Left renal pelvis (tissue), 4 donors: ENCODE measurements at places on chromosomes 16 and 17. TPM values are rescaled to one million over a fixed set of nuclear protein-coding genes. Genes with fewer than 3 reads are reported as not detected.

DNA sequence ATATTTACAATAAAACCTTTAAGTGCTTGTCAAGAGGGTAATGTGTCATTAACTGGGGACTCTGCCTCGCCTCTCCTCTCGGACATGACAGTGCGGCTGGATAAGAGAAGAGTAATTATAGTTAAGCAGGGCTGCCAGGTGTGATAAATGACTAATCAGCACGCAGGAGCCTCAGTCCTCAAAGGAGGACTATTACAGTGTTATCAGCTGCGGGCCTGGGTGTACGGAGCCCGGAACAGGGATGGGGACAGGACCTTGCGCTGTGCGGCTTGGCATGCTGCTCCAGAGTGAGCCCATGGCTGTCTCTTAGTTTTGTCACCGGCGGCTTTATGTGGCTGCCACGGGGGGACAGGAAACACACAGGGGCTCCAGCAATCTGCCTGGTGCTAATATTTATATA lies 607.2 kb downstream of the MAF start:
- DNase-seq, result no peak

- no peak for DNase-seq
Measured at GRCh38 chr17:11948789-11949188, 48.5 kb downstream of the ZNF18 start.

GRCh38 chr17:1908699-1909309 lies 79.0 kb downstream of the RPA1 start:
- DNase-seq, result no peak

DNA sequence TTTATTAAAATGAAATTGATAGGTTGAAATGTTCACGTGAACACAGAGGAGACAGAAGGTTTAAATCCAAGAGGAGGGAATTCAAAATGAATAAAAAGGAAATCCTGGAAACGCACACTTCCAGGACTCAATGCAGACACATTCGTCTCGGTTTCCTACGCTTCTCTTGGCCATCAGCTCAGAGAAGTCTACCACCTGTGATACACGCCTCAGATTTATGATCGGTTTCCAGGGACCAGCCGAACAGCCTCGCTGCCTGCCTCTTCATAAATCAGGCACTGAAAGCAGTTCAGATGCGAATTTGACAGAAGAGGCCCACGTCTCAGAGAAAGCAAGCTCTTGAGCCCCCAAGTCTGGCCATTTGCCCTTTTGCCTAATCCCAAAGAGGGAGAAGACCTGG lies 125.5 kb upstream of the IRX3 start:
- no peak for DNase-seq

DNA sequence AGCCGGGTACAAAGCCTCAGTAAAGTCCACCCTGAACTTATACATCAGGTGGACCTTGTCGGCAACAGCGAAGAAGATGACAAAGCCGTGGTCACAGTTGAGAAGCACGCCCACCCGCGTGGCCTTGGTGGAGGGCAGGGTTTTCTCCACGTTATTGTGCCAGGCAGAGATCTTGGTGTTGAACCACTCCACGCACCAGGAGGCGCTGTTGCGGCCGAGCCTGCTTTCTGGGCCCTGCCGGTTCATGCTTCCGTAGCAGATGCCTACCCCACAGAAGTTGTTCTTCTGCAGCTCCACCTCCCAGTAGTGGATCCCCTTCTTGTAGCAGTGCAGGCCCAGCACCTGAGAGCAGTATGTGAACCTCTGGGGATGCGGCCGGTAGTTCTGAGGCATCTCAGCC lies 22.1 kb downstream of the TRIM25 start:
- no peak for DNase-seq

- no peak for DNase-seq
Measured at GRCh38 chr17:14557480-14557879, 256.6 kb downstream of the HS3ST3B1 start.

DNA sequence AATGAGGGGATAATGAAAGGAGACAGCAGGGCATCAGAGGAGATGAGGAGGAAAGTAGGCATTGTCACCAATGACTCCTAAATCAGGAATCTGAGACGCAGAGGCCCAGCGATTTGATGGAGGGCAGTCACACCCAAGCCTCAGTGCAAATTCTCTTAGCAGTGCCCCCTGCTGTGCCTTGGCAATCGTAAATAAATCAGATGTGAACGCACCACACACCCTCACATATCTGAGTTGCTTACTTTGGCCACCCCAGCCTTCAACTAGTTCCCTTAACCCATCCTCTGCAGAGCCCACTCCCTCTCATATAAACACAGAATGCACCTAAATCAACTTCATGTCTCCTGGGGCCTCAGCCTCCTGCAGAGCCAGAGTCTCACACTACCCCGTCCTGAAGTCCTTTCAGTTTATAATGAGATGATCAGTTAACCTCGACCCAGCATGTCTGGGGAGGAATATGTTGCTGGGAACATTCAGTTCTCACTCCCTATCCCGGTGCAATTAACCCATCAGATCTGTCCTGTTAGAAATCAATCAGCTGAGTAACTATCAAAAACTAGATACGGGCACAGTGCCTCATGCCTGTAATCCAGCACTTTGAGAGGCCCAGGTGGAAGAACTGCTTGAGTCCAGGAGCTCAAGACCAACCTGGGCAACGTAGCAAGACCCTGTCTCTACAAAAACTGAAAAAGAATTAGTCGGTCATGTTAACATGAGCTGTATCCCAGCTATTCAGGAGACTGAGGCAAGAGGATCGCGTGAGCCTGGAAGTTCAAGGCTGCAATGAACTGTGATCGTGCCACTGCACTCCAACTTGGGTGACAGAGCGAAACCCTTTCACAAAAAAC lies 78.4 kb downstream of the SLC39A11 start:
- DNase-seq, result no peak

DNA sequence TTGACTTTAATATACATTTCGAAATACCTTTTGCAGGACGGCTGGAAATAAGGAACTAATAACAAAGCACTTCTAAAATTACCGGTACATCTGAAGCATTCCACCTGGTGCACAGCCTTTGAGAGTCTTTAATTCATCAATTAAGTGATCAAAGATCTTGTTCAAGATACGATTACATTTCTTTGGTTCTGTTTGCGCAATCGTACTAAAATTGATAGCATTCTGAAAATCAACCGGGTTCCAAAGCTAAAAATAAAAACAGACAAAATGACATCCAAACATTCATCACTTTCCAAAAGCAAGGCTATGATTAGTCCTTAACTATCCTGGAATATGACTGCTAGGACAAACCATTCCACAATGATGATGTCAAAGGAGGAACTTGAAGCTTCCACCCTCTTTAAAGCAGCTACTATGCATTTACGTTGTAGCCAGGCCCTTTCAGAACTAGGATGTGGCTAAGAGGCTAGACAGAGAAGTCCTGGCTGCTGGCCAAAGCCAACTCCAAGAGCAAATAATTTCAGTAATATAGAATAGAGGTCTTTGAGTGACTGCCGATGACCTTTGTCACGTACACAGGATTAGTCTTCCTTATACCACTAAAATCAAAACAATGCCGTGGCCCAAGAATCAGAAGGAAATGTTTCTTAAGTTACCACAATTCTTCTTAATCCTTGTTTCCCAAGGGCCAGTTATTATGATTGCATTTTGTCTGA lies 299.8 kb upstream of the PSMD7 start:
- DNase-seq, result no peak

GRCh38 chr16:69906838-69907401 lies 44.2 kb upstream of the CLEC18A start:
- DNase-seq, result no peak

DNA sequence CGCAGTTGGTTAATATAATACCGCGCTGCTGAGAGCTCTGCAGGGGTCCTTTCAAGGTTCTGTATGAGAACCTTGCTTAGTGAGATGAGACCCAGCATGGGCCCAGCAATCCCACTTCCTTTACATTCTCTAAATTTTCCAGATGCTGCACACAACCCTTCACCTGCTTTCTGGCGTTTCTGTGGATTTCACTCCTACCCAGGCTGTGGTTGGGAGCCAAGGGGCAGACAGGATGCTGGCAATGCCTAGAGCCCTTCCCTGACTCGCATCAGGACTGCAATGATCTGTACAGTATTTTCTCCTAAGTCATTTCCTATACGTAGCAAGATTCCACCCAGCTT lies 10.1 kb upstream of the PIPOX start:
- no peak for DNase-seq

GRCh38 chr16:13014476-13014875 lies 113.1 kb downstream of the SHISA9 start:
- DNase-seq, result no peak

- DNase-seq, result no peak
Measured at GRCh38 chr16:11141409-11142260, 114.4 kb downstream of the SOCS1 start.

GRCh38 chr17:83099570-83100181 lies 20.3 kb downstream of the METRNL start:
- no peak for DNase-seq

The SEZ6L2 gene
- 11.0 TPM for polyA plus RNA-seq

The MYO18A gene
- 28.7 TPM for polyA plus RNA-seq
